GM12892 (cell line): ENCODE measurements at places on chromosomes 11 and 22.
A peak's percentile ranks its signal among the peaks of the same experiment; 100 is the strongest.

DNA sequence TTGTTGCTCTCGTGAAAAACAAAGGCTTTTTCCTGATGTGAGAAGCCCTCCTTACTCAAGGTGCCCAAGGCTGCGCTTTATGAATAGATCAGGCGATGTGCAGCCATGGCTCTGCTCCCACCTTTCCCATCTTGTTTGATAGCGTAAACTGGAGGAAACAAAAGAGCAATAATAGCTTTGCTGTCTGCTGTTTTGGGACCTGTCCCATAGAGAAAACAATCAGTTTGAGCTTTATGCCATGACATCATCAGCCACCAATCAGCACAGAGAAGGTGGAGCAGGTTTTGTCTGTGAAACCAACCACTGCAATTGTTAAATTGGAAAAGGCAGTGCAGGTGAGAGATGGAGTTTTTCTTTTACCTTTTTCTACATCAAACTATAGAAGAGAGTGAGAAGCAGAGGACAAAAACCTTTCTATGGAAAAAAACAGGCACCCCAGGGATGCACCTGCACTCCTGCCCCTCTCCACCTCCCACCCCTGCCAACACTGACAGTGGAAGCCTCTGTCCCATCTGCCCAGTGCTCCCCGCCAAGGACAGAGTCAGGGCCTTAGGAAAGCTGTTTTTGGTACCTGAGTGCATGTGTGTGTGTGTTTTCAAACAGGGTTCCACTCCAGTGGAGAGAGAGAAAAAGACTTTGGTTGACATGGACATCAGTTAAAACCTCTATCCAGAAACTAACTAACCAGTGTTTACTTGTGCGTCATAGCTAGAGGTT, 80.7 kb downstream of the MICAL3 start:
- no peak for DNase-seq

DNA sequence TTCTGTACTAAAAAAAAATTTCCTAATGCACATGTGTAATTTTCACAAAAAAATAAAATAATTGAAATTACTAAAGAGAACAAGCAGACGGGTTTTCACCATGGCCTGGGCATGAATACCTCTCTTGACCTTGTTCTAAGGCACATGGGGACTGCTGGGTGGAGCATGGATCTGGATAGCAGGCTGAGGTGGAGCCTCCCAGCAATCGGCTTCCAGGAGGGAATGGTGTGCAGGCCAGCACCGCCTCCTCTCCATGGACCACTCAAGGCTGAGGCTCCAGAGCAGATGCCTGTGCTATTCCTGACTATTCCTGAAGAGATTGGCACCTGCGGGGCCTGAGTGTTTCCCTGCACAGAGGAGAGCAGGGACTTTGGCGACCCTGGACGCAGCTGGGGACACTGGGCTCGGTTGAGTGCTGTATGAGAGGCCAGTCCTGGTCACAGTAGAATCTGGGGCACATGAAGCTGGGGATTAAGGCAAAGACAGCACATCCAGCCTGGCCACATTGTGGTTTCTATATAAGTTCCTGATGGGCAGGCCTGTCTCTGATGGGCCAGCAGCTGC, 963.6 kb downstream of the BRD1 start:
- no peak for DNase-seq

DNA sequence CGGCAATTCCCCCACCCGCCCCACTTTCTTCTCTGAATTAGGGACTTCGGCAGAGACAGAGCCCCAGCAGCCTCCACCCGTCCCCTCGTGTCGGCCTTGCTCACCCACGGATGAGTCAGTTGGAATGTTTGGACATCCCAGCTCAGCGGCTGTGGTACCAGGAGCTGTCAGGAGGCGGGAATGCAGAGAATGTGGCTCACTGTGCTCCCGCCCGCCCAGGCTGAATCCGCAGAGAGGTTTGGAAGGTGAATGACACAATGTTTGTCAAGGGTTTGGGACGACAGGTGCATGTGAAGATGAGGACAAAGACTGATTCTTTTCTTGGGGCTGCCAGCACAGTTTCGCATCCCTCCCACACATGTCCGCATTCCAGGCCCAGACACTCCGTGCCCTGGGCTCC, 39.6 kb downstream of the LIF start:
- no peak for DNase-seq

DNA sequence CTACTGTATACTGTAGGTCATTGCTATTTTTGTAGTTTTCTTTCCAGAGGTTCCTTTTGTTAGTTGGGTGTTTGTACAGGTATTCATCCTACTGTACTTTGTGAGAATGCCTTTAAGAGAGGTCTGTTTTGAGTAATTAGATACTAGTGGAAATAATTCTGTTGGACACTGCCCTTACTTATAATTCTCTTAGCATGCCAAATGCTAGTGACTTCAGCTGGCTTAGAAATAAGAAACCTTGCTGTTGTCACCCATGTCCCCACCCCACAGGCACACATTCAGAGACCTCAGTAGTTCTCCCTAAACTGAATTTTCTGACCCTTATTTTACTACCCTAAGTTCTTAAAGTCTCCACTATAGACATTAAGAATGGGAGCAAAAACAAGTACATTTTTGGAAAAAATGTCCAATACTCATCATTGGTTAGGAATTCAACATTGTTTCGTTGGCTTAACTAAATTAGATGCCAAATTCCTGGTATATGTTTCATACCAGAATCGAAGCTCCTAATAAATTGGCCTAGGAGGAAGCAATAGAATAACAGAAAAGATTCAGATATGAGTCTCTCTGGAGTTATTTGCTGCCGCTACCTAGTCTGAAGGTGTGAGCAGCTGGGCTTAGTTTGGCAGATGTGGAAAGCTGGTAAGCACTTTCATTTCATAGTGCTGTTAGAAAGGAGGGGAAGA, 28.4 kb downstream of the ZNF143 start:
- no peak for DNase-seq

- no peak for DNase-seq
Measured at GRCh38 chr11:86442420-86442819, 67.7 kb downstream of the CCDC81 start.

- no peak for DNase-seq
Measured at GRCh38 chr11:132803436-132803835, 728.9 kb downstream of the OPCML start.

- DNase-seq, result no peak
Measured at GRCh38 chr11:59272771-59273372, 60.1 kb upstream of the MPEG1 start.

- no peak for DNase-seq
Measured at GRCh38 chr22:44583061-44583760, 85.2 kb upstream of the RTL6 start.

GRCh38 chr11:116641561-116642045, 131.2 kb downstream of the BUD13 start:
- DNase-seq, result peak; percentile 61

GRCh38 chr11:129023968-129024676, 81.5 kb upstream of the TP53AIP1 start:
- no peak for DNase-seq

DNA sequence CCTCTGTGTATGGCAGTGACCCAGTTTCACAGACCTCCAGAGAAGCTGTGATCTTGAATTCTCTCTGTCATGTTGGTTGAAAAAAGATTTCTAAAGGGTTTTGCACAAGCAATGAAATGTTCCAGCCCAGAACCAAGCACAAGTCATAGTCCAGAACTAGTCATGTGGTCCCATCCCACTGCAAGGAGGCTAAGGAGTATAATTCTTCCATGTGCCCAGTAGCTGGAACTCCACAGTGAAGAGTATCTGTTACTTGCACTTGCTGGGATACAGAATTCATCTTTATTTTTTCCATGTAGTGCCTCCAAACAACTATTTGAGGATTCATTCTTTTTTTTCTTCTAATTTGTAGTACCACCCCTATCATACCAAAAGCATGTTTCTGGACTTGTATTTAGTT, 9.9 kb upstream of the MMP8 start:
- no peak for DNase-seq

DNA sequence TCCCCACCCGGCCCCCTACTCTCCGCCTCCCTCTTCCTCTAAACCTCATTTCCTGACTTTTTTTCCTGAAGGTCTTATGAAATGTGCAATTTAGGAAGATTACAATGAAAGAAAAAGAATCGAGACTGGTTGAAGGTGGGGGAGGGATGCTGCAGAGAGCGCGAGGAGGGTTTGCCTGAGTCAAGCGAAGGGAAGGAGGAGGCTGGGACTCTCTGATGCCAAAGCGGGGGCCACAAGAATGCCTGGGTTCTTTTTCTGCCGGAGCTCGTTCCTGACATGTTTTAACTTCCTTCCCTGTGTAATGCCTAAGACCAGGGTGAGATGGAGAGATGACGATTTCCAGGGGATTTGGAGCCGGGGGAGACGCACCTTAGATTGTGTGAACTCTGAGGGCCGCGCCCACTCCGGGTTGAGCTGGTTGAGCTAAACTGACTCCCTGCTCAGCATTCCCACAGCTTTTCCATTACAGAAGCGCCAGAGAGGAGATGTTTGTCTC, 270.5 kb upstream of the SORL1-AS1 start:
- no peak for DNase-seq

DNA sequence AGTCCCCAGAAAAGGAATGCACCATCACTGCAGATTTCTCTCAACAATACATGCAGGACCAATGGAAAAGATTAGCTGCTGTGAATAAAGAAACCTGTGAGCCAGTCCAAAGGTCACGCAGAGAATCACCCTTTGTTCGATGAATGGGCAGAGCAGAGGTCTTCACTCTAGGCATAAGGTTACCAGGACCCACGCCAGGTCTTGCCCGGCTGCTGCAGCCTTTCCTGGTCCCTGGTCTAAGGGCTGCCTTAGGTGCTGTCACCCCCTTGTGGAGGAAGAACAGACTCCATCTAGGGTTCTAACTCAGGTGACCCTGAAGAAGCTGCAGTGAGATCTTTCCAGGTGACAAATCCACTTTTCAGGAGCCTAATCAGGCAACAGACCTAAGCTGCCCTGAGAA, 29.0 kb upstream of the NAP1L4 start:
- DNase-seq, result no peak

DNA sequence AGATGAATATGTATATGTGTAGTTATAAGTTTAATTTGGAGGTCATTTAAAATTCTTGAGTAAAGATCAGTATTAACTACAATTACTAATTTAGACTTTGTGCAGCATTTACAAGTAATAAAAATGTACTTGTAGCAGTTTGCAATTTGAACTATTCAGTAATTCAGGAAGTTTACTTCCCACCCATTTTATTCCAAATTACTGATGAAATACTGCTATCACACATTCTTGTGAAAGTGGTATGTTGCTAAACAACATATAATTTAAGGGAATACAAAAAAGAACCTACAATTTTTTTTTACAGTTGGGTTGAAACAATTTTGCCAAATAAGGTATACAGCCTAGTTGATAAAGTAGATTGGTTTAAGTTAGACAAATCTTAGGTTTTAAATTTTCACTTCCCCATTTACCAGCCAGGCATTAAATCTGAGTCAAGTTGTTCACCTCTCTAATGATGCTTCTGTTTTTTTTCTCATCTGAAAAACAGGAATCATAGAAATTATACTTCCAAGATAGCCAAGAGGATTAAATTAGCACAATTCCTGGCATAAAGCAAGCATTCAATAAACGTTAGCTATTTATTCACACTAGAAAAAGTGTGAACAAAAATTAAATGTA, 45.3 kb downstream of the ZBTB44 start:
- DNase-seq, result no peak

GRCh38 chr11:103898065-103898464, 138.4 kb upstream of the DDI1 start:
- DNase-seq, result no peak

GRCh38 chr11:64566042-64566914, 24.7 kb upstream of the SLC22A12 start:
- DNase-seq, result no peak

- no peak for DNase-seq
Measured at GRCh38 chr22:49541693-49542230, 285.9 kb downstream of the BRD1 start.

DNA sequence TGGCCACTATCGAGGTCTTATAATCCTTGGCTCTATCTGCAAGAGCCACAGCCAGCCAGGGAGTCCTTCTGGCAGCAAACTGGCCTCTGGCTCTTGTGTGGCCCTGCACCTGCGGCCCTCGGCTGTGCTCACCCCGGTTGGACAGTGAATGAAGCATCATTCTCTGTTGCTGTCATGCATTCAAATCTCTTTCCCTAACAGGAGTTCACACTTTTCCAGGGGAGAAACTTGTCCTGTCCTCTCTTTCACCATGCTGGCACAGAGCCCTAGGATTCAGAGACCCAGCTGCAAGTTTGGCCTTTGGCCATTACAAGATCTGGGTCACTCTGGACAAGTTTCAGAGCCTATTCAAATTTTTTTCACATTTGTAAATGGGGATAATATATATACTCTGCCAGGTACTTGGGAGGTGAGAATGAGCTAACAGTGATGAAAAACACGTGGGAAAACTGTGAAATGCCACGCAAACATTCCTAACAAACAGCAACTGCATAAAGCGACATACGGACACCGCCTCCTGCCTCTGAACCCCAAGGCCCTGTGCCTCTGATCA, 34.2 kb downstream of the TMEM184B start:
- DNase-seq, result no peak

- no peak for DNase-seq
Measured at GRCh38 chr11:96322775-96323641, 20.0 kb downstream of the MAML2 start.

GRCh38 chr11:11620921-11621572, 758 bp downstream of the GALNT18 start:
- peak; percentile 27 for DNase-seq

DNA sequence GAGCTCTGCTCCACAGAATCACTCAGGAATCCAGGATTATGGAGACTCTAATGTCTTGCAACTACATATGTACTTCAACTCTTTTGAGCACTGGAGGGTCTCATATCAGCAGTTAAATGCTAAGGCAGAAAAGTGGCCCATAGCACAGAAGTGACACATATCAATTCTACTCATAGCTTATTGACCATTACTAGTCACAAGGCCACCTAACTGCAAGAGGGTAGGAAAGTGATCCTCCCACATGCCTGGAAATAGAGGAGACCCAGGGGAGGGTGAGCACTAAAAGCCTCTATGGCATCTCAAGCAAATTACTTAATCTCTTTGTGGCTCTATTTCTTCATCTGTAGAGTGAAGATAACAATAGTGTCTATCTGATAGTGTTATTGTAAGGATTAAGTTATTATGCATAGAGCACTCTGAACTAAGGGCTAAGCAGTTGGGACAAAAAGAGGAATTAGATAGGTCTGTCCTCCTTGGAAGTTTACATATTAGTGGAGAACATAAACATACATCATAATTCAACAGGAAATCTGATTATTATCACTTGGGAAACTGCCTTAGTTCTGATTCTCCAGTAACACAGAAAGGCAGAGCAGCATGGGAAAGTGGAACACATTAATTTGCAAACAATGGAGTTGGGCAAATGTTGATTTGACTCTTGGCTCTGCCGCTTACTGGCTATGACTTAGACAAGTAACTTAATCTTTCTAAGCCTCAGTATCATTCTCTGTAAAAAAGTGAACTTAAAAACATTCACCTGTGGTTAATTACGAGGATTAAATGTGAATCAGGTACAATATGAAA, 25.1 kb upstream of the USP47 start:
- DNase-seq, result no peak
